ENCODE measurements at places on chromosomes 5 and 9. TPM values are rescaled to one million over a fixed set of nuclear protein-coding genes. Genes with fewer than 3 reads are reported as not detected.

Gene RNF20
- 49.4 TPM for total RNA-seq

- H3K27me3 ChIP-seq = no peaks in the 10 kb centered on the region
- no peaks in the 10 kb centered on the region for H3K4me1 ChIP-seq
- no peak for DNase-seq
- H3K36me3 ChIP-seq = peaks cover 5% of the 10 kb centered on the region
- no peak overlapping the region for H3K27ac ChIP-seq
These were observed 97.0 kb downstream of the PDE6A start for GRCh38 chr5:149847611-149848010.

DNA sequence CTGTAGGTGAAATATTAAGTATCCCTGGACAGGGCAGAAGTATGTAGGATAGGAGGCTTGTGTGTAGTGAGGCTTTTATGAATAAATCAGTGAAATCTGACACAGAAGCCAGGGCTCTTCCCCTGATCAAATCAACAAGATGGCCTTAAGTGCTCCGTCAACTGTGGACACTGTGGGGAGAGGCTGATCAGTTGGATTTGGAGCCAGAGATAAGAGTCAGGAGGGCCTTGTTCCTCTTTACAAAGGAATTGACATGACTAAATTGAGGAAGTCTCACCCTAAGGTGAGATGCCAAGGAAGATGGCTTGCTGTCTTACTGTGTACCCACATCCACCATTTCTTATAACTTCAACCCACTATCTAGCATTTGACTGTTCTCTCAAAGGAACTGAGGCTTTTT, 91.6 kb upstream of the PRRC1 start:
- peaks cover 11% of the 10 kb centered on the region for H3K27me3 ChIP-seq
- DNase-seq = no peak
- H3K4me1 ChIP-seq = peaks cover 9% of the 10 kb centered on the region
- no peak overlapping the region for H3K27ac ChIP-seq
- H3K4me3 ChIP-seq = no peak overlapping the region

GRCh38 chr5:83498585-83498984, 27.0 kb downstream of the VCAN start:
- DNase-seq = no peak
- no peaks in the 10 kb centered on the region for H3K36me3 ChIP-seq
- no peak overlapping the region for H3K4me3 ChIP-seq
- peaks cover 9% of the 10 kb centered on the region for H3K27me3 ChIP-seq

DNA sequence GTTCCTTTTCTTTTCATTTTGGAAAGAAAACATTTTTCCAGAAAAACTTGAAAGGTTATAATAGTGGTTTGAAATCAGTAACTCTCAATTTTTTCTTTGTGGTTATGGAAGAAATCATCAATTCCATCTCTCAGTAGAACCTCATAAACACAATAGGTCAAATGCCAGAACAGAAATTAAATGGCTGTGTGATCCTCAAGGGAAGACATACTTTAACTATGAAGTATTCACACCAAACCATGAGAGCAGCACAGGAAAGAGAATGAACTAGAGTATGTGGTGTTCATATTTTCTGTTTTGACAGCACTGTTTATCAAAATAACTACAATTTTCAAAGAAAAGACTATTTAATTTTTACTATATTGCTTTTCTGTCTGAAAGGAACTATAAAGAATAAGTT, 29.7 kb upstream of the EFNA5 start:
- H3K27me3 ChIP-seq = peaks cover 7% of the 10 kb centered on the region
- H3K36me3 ChIP-seq = no peaks in the 10 kb centered on the region
- no peak overlapping the region for H3K27ac ChIP-seq
- DNase-seq = no peak

Gene MSX2
- total RNA-seq = not detected

DNA sequence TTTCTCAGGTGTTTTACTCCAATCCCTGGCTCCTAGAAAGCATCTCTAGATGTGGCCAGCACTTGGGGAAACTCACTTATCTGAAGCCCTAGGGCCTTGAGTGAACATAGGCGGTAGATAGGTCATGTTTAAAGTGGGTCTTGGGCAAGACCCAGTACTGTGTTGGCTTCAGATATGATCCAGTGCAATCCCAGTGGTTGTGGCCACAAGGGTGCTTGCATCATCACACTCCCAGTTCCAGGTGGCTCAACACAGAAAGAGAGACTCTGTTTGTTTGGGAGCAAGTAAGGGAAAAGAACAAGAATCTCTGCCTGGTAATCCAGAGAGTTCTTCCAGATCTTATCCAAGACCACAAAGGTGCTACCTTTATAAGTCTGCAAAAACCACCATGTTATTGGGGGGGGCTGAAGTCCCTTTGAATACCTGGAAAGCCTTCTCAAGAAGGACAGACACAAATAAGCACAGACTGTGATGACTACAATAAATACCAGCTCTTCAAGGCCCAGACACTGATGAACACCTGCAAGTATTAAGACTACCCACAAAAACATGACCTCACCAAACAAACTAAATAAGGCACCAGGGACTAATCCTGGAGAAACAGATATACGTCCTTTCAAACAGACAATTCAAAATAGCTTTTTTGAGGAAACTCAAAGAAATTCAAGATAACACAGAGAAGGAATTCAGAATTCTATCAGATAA, 114.7 kb downstream of the LURAP1L start:
- H3K4me1 ChIP-seq = no peaks in the 10 kb centered on the region
- no peaks in the 10 kb centered on the region for H3K27me3 ChIP-seq
- H3K36me3 ChIP-seq = no peaks in the 10 kb centered on the region
- DNase-seq = no peak
- H3K27ac ChIP-seq = no peak overlapping the region
